Hypothalamus (tissue), 51 donors: ENCODE measurements at places on chromosomes 6 and 20.

DNA sequence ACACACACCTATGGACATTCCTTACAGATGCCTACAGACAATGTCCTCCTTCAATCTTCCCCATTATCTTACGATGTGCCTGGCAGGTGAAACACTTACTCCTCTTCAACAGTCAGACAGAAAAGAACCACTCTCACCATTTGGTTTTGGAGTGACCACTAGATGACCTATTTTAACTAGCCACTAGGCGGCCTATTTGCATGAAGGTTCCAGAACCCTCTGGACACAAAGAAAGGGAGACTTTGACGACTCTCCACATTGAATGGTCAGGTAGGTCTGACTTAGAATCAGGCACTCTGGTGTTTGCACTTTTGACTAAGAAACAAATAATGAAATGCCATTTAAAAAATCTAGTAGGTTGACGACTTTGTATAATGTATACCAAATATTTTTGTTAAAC lies 42.0 kb downstream of the PNLDC1 start:
- no peak for DNase-seq

- no peak for DNase-seq
Observed at GRCh38 chr6:8192067-8192466, 89.7 kb upstream of the EEF1E1 start.

GRCh38 chr6:15363164-15363522 lies 117.3 kb downstream of the JARID2 start:
- DNase-seq = no peak

- DNase-seq = no peak
Observed at GRCh38 chr20:63009988-63010769, 3.4 kb upstream of the BHLHE23 start.

GRCh38 chr6:41640426-41640825 lies 2.2 kb downstream of the MDFI start:
- no peak for DNase-seq

GRCh38 chr6:108610270-108610839 lies 49.6 kb downstream of the FOXO3 start:
- DNase-seq = no peak
